ENCODE measurements at places on chromosomes 2 and 18. TPM values are rescaled to one million over a fixed set of nuclear protein-coding genes. Genes with fewer than 3 reads are reported as not detected.

The LINC00305 gene
- total RNA-seq: not detected

The EPAS1 gene
- 42.0 TPM for total RNA-seq

The CNTNAP5 gene
- total RNA-seq: not detected

The RBM44 gene
- 0.14 TPM for total RNA-seq

The PLA2R1 gene
- 10.0 TPM for total RNA-seq

The APLF gene
- total RNA-seq: 7.0 TPM

The AMER3 gene
- total RNA-seq: not detected

The ANKRD62 gene
- total RNA-seq: not detected

The RAX gene
- total RNA-seq: not detected

The SPDYA gene
- total RNA-seq: 0.71 TPM

The FAM237A gene
- total RNA-seq: not detected

The SETBP1 gene
- total RNA-seq: 2.8 TPM

The ATOH8 gene
- total RNA-seq: 72.5 TPM

The DUSP2 gene
- total RNA-seq: 0.28 TPM

The LONRF2 gene
- total RNA-seq: 0.28 TPM

The LYPD6B gene
- 2.0 TPM for total RNA-seq

The ANKRD30B gene
- under 0.01 TPM for total RNA-seq

The DOCK10 gene
- total RNA-seq: 7.8 TPM

The SOWAHC gene
- 6.5 TPM for total RNA-seq

The IL1B gene
- total RNA-seq: 54.3 TPM

The CYP1B1 gene
- 23.0 TPM for total RNA-seq

The POTEC gene
- total RNA-seq: under 0.01 TPM

The MAP3K19 gene
- not detected for total RNA-seq

The ZAP70 gene
- total RNA-seq: not detected

The HOXD13 gene
- total RNA-seq: 0.09 TPM

The NT5C1B gene
- total RNA-seq: not detected

The FSIP2 gene
- total RNA-seq: under 0.01 TPM

The UGT1A8 gene
- 0.71 TPM for total RNA-seq

The TPGS2 gene
- 112 TPM for total RNA-seq

The DLX2 gene
- total RNA-seq: not detected

The HOXD3 gene
- total RNA-seq: 0.14 TPM

The GAL3ST2 gene
- 0.18 TPM for total RNA-seq

The NCL gene
- 198 TPM for total RNA-seq

The NXPH2 gene
- total RNA-seq: not detected

The LRRC30 gene
- not detected for total RNA-seq

The CD8A gene
- not detected for total RNA-seq

The RAD51AP2 gene
- total RNA-seq: not detected

The NEU2 gene
- not detected for total RNA-seq

The RAB6D gene
- total RNA-seq: not detected

The TLX2 gene
- not detected for total RNA-seq

The SERPINB11 gene
- not detected for total RNA-seq

The FEV gene
- not detected for total RNA-seq

The TUBB8B gene
- total RNA-seq: not detected

The RPL37A gene
- 4,723 TPM for total RNA-seq

The NDUFB3 gene
- total RNA-seq: 118 TPM

The CPO gene
- total RNA-seq: 0.09 TPM

The PIEZO2 gene
- 97.7 TPM for total RNA-seq

The SLC23A3 gene
- total RNA-seq: 2.4 TPM

The SCTR gene
- total RNA-seq: not detected

The ALPI gene
- total RNA-seq: not detected

The SERPINB12 gene
- not detected for total RNA-seq

The OSBPL6 gene
- total RNA-seq: 1.1 TPM

The SLC8A1 gene
- total RNA-seq: 13.1 TPM

The LRP1B gene
- under 0.01 TPM for total RNA-seq

The DCC gene
- total RNA-seq: not detected

The ALPP gene
- total RNA-seq: not detected
